ENCODE measurements at places on chromosomes 7 and 10. TPM values are rescaled to one million over a fixed set of nuclear protein-coding genes. Genes with fewer than 3 reads are reported as not detected.

GRCh38 chr7:98058186-98058585, 48.5 kb upstream of the LMTK2 start:
- H3K27me3 ChIP-seq = no peaks in the 10 kb centered on the region
- no peak overlapping the region for H3K27ac ChIP-seq
- H3K4me3 ChIP-seq = no peak overlapping the region
- no peak for DNase-seq
- H3K36me3 ChIP-seq = no peaks in the 10 kb centered on the region

DNA sequence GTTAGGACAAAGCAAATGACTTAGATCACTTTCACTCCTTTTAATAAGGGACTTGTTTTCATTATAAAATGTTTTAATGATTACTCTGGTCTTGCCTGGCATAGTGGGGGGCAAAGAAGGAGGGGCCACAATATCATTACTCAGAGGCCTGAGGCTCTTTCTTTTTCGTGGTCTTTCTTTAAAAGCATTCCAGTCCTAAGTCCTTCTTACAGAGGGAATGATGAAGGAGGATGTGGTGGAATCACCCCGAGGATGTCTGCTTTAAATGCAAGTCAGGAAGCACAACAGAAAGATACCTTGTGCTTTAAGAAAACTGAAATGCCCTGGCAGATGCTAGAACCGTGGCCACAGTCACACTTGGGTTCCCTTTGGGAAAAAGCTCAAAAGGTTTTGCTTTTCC, 379.1 kb downstream of the INHBA start:
- H3K36me3 ChIP-seq = no peaks in the 10 kb centered on the region
- no peaks in the 10 kb centered on the region for H3K27me3 ChIP-seq
- no peak for DNase-seq
- no peak overlapping the region for H3K4me3 ChIP-seq
- H3K4me1 ChIP-seq = no peaks in the 10 kb centered on the region

DNA sequence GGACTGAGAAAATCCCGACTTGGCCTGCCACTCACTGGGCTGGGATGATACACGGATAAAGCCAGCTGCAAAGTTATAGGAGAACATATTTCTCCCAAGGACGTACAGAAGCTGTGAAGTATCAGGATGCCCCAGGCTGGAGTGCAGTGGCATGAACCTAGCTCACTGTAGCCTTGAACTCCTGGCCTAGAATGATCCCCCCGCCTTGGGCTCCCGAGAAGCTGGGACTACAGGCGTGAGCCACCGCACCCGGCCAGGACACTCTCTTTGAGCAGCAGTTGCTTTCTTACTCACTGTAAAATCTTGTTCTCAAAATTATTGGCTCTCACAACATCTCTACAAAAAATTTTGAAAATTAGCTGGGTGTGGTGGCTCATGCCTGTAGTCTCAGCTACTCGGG, 50.4 kb downstream of the CLEC2L start:
- peak; percentile 55 for DNase-seq
- no peak overlapping the region for H3K4me3 ChIP-seq
- no peak overlapping the region for H3K27ac ChIP-seq
- H3K27me3 ChIP-seq = no peaks in the 10 kb centered on the region
- H3K4me1 ChIP-seq = no peaks in the 10 kb centered on the region

Gene COBL
- total RNA-seq = 0.11 TPM

Gene PLXNA4
- total RNA-seq = 27.1 TPM

Gene REPIN1
- total RNA-seq = 123 TPM

Gene NME8
- total RNA-seq = 0.96 TPM

Gene TSPAN12
- total RNA-seq = 28.9 TPM

DNA sequence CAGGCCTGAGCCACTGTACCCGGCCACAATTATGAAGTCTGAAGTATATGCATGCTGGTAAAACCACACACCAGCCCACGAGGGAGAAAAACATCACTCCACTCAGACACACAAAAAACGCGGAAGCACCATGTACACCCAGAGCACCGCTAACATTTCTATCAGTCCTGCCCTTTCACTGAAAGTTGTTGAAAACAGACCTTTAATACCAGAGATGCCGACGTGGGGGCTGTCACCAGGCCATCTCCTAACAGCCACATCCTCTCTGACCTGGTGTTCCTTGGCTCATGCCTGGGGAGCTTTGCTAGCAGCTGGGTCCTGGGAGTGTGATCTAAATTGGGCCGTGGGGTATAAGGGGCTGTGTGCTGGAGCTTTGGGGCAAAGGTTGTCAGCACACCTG, 49.8 kb downstream of the BAIAP2L1 start:
- H3K27me3 ChIP-seq = no peaks in the 10 kb centered on the region
- no peak for DNase-seq
- no peaks in the 10 kb centered on the region for H3K36me3 ChIP-seq
- H3K27ac ChIP-seq = no peak overlapping the region
- no peak overlapping the region for H3K4me3 ChIP-seq
- H3K4me1 ChIP-seq = no peaks in the 10 kb centered on the region

GRCh38 chr10:77844713-77845445, 81.7 kb downstream of the DLG5 start:
- no peak overlapping the region for H3K27ac ChIP-seq
- peaks cover 22% of the 10 kb centered on the region for H3K36me3 ChIP-seq
- H3K4me3 ChIP-seq = no peak overlapping the region
- no peak for DNase-seq
- H3K27me3 ChIP-seq = no peaks in the 10 kb centered on the region

DNA sequence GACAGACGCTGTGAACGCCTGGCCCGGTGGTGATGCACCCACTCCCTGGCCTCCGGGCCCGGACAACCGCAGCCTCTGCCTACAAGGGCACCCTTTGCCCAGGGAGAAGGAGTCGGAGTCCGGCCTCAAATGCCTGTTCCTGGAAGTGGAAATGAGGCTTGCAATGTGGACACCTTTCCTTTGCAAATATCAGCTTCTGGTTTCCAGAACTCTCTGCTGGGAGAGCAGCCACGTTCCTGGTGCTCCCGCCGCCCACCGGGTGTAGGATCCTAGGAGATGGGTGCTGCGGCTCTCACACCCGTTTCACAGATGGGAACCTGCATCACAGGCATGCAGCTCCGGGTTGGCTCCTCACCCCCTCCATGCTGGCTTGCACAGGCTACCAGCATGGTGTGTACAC, 2.9 kb downstream of the FOXL3 start:
- H3K36me3 ChIP-seq = no peaks in the 10 kb centered on the region
- H3K27me3 ChIP-seq = peaks cover 10% of the 10 kb centered on the region
- no peak overlapping the region for H3K27ac ChIP-seq
- H3K4me1 ChIP-seq = peaks cover 4% of the 10 kb centered on the region

DNA sequence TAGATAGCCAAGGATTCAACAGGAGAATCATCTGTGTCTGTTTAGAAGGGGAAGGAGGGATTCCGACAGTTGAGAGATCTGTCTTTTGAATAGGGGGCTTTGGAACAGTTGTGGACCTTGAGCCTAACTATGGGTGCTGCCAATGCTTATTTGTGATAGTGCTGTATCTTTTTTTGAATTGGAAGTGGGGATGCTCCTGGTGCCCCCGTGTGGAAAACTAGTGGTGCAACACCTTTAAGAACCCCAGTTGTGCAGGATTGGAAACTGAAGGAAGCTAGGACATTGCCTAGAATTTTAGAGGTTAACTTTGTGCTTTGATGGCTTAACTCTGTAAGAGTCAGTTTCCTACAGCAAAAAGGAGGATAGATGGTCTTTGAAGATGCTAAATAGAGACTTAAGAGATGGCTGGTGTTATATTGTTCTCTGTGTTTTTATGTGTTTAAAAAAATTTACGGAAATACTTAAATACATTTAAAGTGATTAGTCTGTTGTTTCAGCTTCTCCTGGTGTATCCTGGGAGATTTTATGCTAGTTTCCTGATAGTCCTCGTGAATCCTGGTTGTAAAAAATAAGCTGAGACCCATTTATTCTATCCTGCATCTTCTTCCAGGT, 69.3 kb downstream of the AP3M1 start:
- peaks cover 38% of the 10 kb centered on the region for H3K4me1 ChIP-seq
- H3K27me3 ChIP-seq = no peaks in the 10 kb centered on the region
- DNase-seq = no peak

Gene DNAH11
- total RNA-seq = 0.75 TPM

Gene STEAP2
- 18.7 TPM for total RNA-seq

DNA sequence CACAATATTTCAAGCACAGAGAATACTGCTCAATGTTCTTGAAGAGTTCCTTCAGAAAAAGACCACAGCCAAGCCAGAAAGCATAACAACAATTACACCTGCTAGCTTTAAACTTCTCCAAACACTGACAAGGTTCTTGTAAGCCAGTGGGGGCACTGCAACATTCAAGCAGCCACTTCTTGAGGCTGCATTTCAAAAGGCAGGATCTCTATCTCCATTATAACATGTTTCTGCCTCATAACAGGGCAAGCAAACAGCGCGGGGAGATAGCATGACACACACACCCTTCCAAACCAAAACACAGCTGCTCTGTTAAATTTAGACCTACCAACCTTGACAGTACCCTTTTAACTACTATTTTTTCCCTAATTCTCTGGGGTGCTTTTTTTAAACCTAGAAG, 30.8 kb downstream of the CHCHD3 start:
- H3K27ac ChIP-seq = no peak overlapping the region
- no peak for DNase-seq
- no peaks in the 10 kb centered on the region for H3K27me3 ChIP-seq
- H3K36me3 ChIP-seq = no peaks in the 10 kb centered on the region
- H3K4me1 ChIP-seq = peaks cover 3% of the 10 kb centered on the region

DNA sequence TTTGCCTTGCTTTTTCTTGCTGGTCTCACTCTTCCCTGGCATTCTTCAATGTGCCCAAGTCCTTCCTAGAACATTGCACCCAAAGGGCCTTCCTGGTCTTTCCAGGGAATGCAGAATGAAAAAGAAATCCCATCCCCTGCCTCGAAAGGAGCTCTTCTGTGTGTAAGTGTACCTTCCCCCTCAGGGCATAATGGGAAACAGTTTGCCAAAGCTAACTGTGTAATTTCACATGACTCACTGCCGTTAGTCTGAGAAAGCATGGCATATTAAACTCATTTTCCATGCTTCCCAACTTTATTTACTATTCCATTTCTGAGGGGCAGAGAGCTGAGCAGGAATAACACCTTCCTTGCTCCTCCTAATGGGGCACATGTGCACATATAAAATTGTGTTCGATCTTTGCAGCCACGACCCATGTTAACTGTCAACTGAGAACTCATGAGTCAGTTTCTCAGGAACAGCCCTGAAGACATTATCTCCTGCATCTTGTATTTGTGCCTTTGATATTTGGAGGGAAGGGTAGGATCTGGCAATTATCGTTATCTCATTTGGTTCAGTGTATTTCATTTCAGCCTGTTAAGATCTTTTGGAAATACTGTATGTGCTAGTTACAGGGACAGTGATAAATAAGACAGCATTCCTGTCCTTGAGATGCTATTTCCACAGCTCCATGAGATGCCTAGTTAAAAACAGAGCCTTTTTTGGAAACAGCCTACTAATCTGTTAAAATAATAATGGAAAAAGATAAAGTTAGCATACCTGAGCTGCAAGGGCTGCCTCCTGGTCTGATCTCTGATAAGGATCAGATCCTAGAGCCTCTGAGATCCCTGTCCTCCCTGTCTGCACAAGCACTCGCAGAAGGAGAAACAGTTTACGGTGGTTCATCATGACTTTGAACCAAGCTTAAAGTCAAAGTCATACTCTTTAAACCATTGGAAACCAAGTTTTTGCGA, 42.3 kb downstream of the IKZF1 start:
- no peak for DNase-seq
- H3K27ac ChIP-seq = no peak overlapping the region
- no peaks in the 10 kb centered on the region for H3K27me3 ChIP-seq
- H3K4me3 ChIP-seq = no peak overlapping the region
- no peaks in the 10 kb centered on the region for H3K4me1 ChIP-seq
- H3K36me3 ChIP-seq = no peaks in the 10 kb centered on the region

DNA sequence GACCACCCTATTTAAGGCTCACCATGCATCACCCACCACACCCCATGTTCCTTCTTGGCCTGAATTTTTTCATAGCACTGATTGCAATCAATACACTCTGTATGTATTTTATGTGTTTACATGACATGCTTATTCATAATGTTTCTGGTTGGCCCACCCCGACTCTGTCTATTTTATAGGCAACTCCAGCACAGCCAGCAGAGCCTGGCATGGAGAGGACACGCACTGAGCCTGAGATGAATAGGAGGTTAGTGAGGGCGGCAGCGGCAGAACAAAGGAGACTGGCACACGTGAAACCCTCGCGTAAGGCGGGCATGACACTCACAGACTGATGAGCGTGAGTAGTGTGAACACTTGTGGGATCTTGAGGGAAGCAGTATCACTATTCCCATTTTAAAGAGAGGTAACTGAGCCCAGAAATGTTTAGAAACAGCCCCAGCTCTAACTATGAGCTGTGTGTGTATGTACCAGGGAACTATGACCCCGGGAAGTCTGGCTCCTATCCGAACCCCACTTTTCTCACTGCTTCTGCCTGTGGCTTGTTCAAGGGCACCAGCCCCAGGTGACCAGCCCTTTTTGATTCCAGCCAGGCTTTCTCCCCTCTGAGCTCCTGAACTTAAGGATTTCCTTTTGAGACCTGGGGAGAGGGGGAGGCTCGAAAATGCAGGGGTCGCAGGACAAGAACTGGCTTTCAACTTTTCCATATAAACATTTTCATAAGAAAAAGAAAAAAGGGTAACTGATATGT, 113.3 kb downstream of the ARHGAP22 start:
- no peaks in the 10 kb centered on the region for H3K36me3 ChIP-seq
- DNase-seq = no peak
- no peak overlapping the region for H3K4me3 ChIP-seq
- H3K4me1 ChIP-seq = no peaks in the 10 kb centered on the region

GRCh38 chr7:3399858-3400257, 98.8 kb downstream of the SDK1 start:
- no peak for DNase-seq
- no peak overlapping the region for H3K27ac ChIP-seq
- H3K27me3 ChIP-seq = no peaks in the 10 kb centered on the region
- H3K4me1 ChIP-seq = peaks cover under 1% of the 10 kb centered on the region
- H3K36me3 ChIP-seq = no peaks in the 10 kb centered on the region

Gene CCDC146
- total RNA-seq = 9.2 TPM

Gene INHBA
- total RNA-seq = 41.5 TPM

Gene GTPBP10
- total RNA-seq = 4.5 TPM

Gene TRIM73
- total RNA-seq = 5.2 TPM

- H3K27ac ChIP-seq = no peak overlapping the region
- no peaks in the 10 kb centered on the region for H3K4me1 ChIP-seq
These were observed 49.4 kb upstream of the FOXI2 start for GRCh38 chr10:127687548-127687947.

GRCh38 chr7:135763261-135763660, 14.6 kb upstream of the FAM180A start:
- H3K27ac ChIP-seq = no peak overlapping the region
- DNase-seq = no peak
- no peaks in the 10 kb centered on the region for H3K27me3 ChIP-seq
- H3K4me1 ChIP-seq = peaks cover 27% of the 10 kb centered on the region
- H3K36me3 ChIP-seq = no peaks in the 10 kb centered on the region

All from ascending aorta (tissue), 2 donors.